ENCODE measurements at places on chromosomes 6 and 20. TPM values are rescaled to one million over a fixed set of nuclear protein-coding genes. Genes with fewer than 3 reads are reported as not detected.

The SAMD10 gene
- total RNA-seq: 1.4 TPM

The CDYL gene
- 19.8 TPM for total RNA-seq

The ULBP3 gene
- 15.8 TPM for total RNA-seq

The NKAIN2 gene
- not detected for total RNA-seq

The PRSS16 gene
- not detected for total RNA-seq

The VWA7 gene
- 0.19 TPM for total RNA-seq

The MACROD2 gene
- total RNA-seq: 0.56 TPM

The LCA5 gene
- 3.7 TPM for total RNA-seq

Data from aortic smooth muscle cell (primary cell).